ENCODE measurements at places on chromosomes 3 and 15.

- no peak for DNase-seq
Observed at GRCh38 chr3:10761583-10761982, 54.4 kb upstream of the SLC6A11 start.

GRCh38 chr15:39796601-39797000 lies 14.0 kb upstream of the FSIP1 start:
- no peak for DNase-seq

- DNase-seq, result no peak
Observed at GRCh38 chr3:4503050-4503449, 9.9 kb downstream of the ITPR1 start.

- DNase-seq, result peak; percentile 66
Observed at GRCh38 chr3:152298393-152299248, 29.9 kb downstream of the MBNL1 start.

DNA sequence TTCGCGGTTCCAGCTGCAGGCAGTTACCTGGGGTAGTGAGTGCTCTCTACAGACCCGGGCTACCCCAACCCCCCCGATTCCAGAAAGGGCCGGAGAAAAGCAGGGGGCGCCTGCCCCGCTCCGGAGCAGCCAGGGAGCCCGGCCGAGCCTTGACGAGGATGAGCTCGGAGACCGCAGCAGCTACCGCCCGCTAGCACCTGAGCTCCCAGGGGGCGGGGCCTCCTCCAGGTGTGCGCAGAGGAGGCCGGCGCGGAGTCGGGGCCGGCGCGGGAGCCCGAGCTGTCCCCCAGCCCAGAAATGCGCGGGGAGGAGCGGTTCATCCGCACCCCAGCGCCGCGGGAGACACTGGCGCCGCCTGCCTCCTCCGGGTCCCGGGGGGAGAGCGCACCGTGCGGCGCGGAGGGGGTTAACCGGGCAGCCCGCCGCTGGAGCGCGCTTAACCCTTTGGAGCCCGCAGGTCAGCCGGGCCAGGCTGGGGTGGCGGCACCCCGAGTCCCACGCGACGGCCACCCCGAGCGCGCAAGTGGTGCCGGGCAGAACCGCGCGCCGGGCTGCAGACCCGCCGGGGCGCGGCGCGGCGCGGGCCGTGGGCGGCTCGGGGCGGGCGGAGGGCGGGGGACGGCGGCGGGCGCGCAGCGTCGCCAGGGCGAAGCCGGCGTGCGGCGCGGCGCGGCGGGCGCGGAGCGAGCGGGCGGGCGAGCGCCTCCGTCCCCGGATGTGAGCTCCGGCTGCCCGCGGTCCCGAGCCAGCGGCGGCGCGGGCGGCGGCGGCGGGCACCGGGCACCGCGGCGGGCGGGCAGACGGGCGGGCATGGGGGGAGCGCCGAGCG lies at the start of gene CACNA1D:
Gene CACNA1D, plus strand, starts transcription at position 649 of the 829 bp plus-strand sequence. CDS start 556 bp downstream, outside the sequence.
- peak; percentile 84 for DNase-seq

DNA sequence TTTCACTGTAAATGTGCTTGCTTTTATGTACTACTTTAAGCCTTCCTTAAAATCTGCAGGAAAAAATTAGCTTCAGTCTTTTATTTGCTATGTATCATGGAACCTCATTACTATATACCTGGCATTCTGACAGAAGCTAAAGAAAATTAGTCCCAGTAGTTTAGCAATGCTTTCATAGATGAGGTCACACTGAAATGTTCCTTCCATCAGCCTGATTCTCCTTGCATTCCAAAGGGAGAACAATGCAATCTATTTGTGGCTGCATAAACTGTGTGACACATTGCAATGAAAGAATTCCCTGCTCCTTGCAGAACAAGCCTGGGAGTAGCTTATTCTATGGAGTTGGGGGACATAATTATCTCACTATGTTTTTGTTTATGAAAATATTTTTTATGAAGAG lies 691.5 kb upstream of the ARPP21 start:
- no peak for DNase-seq

DNA sequence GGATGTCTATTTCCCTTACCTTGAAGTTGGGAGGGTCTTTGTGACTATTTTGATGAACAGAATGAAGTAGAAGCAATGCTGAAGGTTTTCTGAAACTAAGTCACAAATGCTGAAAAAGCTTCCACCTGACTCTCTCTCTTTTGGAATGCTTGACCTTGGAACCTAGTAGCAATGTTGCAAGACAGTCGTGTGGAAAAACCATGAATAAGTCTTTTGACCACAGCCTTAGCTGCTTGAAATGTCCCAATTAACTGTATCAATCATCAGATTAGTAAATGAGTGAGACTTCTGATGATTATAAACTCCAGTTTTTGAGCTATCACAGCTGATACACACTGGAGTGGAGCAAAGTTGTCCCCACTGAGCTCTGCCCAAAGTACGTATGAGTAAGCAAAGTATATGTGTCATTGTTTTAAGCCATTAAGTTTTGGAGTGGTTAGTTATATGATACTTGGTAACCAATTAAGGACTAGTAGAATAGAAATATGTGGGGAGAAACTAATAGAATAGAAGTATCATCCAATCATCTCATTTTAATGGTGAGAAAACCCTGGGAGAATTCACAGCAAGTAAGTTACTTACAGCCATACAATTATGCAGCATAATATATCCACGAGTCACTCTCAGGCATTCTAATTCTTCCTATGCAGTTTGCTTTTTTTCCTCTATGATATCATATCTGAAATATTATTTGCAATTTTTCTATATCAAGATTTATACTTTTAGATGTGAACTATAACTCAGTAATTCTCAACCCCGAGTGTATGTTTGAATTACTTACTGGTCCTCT lies 1010.6 kb downstream of the ROBO2 start:
- DNase-seq, result no peak

- no peak for DNase-seq
Observed at GRCh38 chr3:26074080-26074479, 284.2 kb downstream of the OXSM start.

- no peak for DNase-seq
Observed at GRCh38 chr15:78540871-78541743, 863 bp downstream of the PSMA4 start.

DNA sequence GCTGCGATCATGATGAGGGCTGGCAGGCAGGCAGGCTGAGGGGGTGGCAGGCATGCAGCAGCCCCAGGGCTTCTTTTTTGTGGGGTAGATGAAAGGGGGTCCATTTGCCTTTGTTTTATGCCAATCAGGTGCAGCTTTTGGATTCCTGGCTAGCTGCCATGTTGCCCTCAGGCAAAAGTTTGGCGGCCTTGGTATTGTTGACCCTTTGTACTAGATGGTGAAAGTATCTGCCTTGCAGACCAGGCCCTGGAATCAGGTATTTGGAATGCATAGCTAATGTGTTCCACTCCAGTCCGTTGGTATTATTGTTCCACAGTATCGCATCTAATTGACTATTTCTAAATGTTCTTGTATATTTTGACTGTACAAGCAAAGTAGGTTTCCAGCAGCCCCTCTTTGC lies 35.0 kb downstream of the EEFSEC start:
- no peak for DNase-seq

GRCh38 chr3:172244011-172244410 lies 204.2 kb downstream of the GHSR start:
- DNase-seq, result no peak

- no peak for DNase-seq
Observed at GRCh38 chr15:68822818-68823217, 2.1 kb upstream of the ANP32A start.

DNA sequence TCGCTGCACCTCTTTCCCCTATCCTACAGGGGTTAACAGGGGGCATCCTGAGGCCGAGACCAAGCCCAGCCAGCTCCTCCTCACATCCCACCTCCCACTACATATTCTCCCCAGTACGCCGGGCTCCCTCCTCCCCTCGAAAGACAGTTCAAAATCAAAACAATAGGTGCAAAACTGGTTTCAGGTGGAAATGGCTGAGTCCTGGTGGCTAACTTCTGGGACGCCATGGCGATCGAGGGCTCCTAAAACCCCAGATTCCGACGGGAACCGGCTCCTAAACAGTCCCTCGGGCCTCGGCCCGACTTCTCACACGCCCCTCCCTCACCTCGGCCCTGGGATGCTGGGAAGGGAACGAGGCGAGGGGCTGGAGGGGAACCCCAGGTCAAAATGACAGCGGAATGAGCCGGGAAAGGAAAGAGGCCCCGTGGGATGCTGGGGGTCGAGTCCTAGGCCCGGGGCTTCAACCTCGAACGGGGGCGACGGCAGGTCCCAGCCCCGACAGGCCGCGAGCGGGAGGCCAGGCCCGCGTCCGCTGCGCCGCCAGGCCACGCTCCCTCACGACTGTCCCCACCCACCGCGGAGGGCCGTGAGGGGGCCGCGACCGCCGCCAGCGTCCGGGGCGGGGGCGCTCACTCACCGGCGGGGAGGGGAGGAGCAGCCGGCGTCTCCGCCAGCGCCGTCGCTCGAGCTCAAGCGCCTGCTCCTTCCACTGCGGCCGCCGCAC lies 492 bp downstream of the TMCC1 start:
- peak; percentile 88 for DNase-seq

DNA sequence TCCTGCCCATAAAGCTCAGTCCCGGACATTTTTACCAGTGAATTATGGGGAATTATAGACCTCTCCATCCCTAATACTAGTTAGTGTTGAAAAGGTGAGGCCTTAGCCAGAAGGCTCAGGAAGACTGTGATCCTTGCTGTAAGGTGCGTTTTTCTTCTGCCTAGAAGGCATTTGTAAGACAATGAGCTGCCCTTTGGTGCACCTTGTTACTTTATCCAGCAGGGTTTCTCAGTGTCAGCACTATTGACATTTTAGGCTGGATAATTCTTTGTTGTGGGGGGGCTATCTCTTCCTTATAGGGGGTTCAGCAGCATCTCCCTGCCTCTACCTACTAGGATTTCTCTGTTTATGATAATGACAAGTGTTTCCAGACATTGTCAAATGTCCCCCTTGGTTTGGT lies 108.1 kb upstream of the ABHD17C start:
- no peak for DNase-seq

DNA sequence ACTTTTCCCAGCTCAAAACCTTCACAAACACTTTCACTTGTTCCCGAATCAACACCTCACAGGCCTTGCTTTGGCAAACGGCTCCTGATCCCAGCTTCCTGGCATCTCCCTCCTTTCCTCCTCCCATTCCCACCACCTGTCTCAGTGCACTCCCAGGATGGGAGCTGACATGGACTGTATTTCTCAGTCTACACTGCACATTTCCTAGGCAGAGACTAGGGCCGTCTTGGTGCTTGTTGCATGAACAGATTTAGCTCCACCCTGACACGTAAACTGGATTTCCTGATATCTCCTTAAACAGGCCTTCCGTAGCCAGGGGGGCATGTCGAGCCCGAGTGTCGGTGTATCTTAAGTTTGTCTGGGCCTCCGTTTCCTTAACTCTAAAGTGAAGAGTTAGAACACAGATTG lies 790 bp upstream of the WHAMM start:
- DNase-seq, result no peak

GRCh38 chr15:58746174-58746573 lies 3.3 kb downstream of the ADAM10 start:
- no peak for DNase-seq

DNA sequence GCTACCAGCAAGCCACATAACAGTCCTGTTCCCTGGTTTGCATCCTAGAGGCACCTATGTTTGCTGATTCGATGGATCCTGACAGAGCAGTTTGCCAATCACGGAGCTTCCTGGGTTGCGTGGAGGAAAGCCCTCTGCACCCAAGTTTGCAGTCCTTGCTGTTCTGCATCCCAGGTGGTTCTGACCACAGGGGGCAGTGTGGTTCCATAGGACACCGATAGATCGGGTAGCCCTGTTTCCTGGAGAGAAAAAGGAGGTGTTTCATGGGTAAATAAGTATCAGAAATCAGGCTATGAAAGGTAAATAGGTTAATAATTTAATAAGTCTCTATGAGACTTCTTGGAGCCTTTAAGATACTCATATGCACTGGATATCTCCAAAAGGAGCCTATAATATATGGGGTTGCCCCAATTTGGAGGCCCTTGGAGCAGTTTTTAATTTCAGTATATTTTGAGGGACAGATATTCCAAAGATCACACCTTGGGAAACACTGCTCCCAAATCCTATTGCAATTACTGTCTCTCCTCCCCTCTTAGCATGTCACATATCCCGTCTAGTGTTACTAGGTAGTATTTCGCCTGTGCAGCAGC lies 194.6 kb upstream of the TPM1 start:
- no peak for DNase-seq

- DNase-seq, result no peak
Observed at GRCh38 chr15:98775498-98776230, 127.3 kb downstream of the IGF1R start.

- DNase-seq, result no peak
Observed at GRCh38 chr3:8773941-8774542, 4.6 kb upstream of the OXTR start.

- DNase-seq, result no peak
Observed at GRCh38 chr15:57649138-57649537, 57.4 kb upstream of the POLR2M start.

DNA sequence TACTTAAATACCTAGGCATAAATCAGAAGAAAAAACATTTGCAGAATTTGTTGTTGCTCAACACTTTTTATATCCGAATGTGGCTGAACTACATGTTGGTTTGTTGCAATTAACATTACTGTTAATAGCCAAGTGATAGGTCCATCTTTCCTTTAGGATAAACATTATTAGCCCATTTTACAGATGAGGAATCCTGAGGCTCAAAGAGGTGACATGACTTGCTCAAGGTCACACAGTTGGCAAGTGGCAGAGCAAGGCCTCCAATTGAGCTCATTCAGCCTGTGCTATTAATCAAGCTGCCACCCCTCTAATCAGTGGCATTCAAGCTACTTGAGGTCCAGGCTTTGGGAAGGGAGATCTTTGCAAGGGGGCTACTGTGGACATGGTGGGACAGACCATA lies 125.8 kb upstream of the ATP2B2 start:
- DNase-seq, result no peak

- no peak for DNase-seq
Observed at GRCh38 chr3:150822636-150823035, 59.7 kb upstream of the SIAH2 start.

DNA sequence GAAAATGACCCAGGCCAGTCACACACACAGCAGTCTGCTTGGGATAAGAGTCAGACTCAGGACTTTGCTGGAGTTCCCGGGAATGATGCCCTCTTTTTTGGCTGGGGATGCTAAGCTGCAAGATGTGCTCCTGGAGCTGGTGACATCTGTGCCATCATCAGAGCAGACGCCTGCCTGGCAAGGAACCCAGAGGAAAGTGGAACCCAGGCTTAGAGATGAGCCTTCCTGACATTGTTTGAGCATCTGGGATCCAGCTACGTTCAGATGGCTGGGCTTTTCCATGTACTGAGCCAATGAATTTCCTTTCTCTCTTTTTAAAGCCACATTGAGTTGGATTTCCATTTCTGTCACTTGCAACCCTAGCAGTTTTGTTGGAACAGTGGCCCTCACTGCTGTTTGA lies 53.3 kb downstream of the EBLN2 start:
- no peak for DNase-seq

GRCh38 chr15:25965326-25965725 lies 102.2 kb upstream of the ATP10A start:
- DNase-seq, result no peak

All from right kidney (tissue), 9 donors.